ENCODE measurements at places on chromosomes 1 and 21.

GRCh38 chr1:41610361-41610760 lies 125.9 kb upstream of the EDN2 start:
- no peak for DNase-seq

DNA sequence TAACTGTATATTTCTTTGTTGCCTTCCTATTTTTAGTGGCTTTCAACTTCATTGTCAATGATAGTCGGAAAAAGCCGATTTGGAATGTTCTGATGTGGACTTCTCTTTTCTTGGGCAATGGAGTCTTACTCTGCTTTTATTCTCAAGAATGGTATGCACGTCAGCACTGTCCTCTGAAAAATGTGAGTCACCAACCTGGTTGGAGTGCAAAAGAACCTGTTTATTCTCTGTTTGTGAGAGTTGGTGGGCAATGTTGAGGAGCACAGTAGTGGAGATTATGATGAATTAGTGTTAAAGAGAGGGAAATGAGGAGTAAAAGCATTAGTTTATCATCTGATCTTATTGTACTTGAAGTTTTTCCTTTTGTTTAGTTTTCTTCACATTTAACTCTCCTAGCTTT lies 14.5 kb upstream of the AXDND1 start:
- DNase-seq = no peak

- DNase-seq = peak; percentile 71
Measured at GRCh38 chr1:34970829-34971228, 14.3 kb downstream of the TMEM35B start.

DNA sequence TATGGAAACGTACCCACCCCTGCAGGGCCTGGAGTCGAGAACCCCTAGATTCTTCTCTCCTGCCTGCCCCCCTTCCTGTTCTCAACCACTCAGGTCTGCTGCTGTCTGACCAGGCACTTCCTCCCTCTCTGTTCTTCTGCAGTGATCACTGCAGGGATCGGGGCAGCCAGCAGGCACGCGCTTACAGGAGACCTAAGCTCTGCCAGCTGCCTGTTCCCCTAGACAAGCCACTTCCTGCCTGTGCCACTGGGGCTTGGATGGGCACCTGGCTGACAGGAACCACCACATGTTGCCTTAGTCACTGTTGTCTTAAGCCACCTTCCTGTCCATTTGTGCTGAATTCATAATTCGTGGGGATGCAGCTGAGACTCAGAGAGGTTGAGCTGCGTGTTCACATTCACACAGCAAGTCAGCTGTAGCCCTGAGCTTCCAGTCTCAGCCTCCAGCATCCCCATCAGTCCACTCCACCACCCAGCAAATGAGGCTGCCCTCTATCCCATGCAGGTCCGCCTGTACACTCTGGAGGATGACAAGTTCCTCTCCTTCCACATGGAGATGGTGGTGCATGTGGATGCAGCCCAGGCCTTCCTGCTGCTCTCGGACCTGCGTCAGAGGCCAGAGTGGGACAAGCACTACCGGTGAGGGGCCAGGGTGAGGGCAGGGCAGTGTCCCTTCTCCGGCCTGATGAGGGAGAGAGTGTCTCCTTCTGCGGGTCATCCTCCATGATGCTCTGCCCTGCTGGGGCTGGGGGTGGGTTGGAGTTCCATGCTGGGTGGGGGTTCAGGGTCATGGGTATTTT lies 18.6 kb downstream of the FAM151A start:
- DNase-seq = no peak

DNA sequence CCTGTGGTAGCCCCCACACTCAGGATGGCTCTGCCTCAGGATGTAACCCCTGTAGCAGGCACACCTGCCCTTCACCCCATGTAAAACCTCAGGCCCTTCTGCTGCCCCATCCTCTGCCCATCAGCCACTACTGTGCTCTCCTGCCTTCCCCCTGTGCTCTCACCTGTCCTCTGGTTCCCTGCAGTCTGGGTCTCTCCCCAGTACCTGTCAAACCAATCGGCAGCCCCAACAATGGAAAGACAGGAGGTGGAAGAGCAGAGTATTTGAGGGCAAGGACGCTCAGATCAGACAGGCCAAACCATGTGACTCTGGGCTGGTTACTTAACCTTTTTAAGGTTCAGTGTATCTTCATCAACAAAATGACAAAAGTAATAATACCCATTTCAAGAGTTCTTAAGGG lies 30.9 kb downstream of the SMIM12 start:
- no peak for DNase-seq

DNA sequence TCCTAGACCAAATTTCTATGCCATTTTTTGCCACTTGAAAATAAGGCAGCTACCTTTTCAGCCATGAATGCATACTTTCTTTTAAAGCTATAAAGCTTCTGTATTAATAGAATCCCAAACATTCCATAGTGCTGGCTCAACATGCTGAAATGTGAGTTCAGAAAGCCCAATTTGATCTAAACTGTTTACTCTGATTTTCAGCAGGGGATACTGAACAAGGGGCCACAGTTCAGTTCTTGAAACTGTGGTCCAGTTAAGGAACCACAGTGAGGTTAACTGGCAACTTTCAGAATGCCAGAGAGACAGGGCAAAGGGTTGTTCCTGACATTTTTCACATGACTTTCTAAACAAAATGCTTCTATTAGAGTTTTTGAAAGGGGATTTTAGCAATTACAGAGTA lies 85.7 kb upstream of the COL11A1 start:
- DNase-seq = no peak

DNA sequence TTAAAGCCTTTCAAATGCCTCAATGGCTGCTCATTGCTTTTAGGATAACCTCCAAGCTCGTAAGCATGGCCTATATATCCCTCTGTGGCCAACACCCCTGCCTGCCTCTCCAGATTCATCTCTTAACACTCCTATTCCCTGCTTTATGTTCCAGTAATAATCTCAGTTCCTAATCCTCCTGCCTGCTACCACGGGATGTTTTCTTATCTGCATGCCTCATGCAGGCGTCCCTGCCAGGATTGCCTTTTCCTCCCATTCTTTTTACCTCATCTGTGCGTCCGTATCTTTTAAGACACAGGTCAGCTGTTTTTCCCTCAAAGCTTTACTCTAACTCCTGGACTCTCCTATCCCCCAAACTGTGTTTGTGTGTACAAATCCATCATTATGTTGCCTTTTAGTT lies 36.1 kb downstream of the ZBTB40 start:
- DNase-seq = no peak

GRCh38 chr1:152110860-152111514 lies 4.3 kb downstream of the TCHH start:
- DNase-seq = peak; percentile 61

DNA sequence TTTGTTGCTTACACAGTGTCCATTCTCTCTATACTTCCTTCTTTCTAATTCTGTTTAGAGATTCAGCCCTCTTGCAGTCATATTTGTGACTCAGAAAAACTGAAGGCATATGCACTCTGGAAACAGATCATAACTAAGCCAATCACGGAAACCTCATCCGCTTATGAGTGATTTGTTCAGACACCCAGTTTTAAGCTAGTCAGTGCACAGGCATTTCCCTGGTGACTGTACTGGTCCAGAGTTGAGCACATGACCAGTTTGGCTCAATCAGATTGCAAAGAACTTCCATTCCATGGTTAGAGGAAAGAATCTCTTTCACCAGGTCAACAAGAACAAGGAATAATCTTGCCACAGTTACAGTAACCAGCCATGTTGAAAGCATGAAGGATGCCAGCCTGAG lies 69.2 kb upstream of the SGIP1 start:
- no peak for DNase-seq
